ENCODE measurements at places on chromosomes 7 and 10. TPM values are rescaled to one million over a fixed set of nuclear protein-coding genes. Genes with fewer than 3 reads are reported as not detected.

Gene PDGFA
- 28.1 TPM for total RNA-seq

Gene COL1A2
- total RNA-seq: 5,703 TPM

Gene HSPB1
- 100 TPM for total RNA-seq

Gene RGR
- total RNA-seq: not detected

Gene PAPSS2
- total RNA-seq: 91.2 TPM

Gene VSTM2A
- total RNA-seq: not detected

Gene PRXL2A
- 4.2 TPM for total RNA-seq

Gene A1CF
- not detected for total RNA-seq

Gene FEZF1
- not detected for total RNA-seq

Gene OR2A5
- total RNA-seq: not detected

Gene ITPRID1
- total RNA-seq: not detected

Gene CDC123
- 111 TPM for total RNA-seq

Gene ADK
- 110 TPM for total RNA-seq

Gene WNT16
- total RNA-seq: under 0.01 TPM

Gene CHST15
- 73.6 TPM for total RNA-seq

Gene ZDHHC4
- total RNA-seq: 63.0 TPM

Gene SGPL1
- total RNA-seq: 27.7 TPM

Gene ZNF467
- under 0.01 TPM for total RNA-seq

Gene RAPGEF5
- 3.4 TPM for total RNA-seq

Gene GBX1
- total RNA-seq: not detected

Gene IRF5
- 0.22 TPM for total RNA-seq

Measured in articular chondrocyte of knee joint (primary cell).